ENCODE measurements at places on chromosomes 1 and 21.

- no peak for DNase-seq
These were observed 50.8 kb upstream of the SLC22A15 start for GRCh38 chr1:115925467-115925866.

DNA sequence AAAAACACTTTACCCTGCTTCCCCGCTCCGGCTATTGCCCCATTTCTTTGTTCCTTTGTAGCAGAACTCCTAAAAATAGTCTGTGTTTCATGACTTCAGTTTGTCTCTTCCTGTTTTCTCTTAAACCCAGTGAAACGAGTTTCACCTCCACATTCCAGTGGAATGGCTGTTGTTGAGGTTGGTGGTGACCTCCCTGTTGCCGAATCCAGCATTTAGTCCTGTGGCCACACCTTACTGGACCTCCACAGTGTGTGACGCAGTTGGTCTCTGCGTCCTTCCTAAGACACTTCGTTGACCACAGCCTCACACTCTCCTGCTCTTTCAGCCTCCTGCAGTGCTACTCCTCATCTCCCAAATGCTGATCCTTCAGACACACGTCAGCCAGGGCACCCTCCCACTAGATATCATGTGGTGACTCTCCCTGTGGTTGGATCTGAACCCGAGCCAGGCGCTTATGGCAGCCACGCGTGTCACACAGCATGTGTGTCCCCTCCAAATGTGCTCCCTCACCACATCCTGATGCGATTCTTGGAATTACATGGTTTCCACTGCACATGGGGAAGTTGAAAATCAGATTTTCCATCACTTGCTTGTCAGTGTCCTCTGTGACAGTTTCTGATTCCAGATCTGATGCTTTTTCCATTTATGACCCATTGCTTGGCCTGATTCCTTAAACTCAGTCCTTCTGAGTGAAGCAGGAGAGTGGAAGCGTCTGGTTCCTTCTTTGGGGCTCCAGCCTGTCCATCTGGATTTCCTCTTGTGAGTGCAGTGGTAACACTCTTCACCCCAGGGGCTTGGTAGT lies 99.1 kb upstream of the ARTN start:
- no peak for DNase-seq

DNA sequence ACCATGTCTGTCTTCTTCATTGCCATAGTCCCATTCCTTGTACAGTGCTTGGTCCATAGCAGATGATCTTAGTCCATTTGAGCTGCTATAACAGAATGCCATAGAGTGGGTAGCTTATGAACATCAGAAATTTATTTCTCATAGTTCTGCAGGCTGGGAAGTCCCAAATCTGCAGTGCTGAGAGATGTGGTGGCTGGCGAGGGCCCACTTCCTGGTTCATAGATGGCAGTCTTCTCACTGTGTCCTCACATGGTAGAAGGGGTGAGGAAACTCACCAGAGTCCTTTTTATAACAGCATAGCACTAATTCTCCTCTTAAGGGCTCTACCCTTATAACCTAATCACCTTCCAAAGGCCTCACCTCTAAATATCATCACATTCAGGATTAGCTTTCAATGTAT lies 23.1 kb upstream of the RAP1A start:
- no peak for DNase-seq

- peak; percentile 68 for DNase-seq
These were observed 60.2 kb downstream of the TOMM20 start for GRCh38 chr1:235068158-235069121.

- DNase-seq = no peak
These were observed 7.1 kb downstream of the TCP10L start for GRCh38 chr21:32578107-32578691.

DNA sequence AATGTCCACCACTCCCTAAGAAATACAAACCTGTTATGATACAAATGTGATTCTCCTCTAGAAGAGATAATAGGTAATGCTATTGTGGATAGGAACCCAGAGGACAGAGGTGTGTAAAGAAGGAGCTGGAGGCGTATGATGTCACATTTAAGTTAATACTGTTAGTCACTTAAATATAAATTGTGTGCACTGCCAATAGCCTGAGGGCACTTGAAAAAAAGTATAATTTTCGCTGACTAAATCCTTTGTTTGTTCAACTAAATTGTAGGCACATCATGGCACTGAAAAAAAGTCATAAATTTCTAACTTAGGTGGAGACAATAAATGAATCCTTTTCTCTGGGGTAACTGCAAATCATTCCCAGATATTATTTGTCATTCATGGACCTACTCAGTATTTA lies 4.4 kb downstream of the RCSD1 start:
- DNase-seq = no peak

DNA sequence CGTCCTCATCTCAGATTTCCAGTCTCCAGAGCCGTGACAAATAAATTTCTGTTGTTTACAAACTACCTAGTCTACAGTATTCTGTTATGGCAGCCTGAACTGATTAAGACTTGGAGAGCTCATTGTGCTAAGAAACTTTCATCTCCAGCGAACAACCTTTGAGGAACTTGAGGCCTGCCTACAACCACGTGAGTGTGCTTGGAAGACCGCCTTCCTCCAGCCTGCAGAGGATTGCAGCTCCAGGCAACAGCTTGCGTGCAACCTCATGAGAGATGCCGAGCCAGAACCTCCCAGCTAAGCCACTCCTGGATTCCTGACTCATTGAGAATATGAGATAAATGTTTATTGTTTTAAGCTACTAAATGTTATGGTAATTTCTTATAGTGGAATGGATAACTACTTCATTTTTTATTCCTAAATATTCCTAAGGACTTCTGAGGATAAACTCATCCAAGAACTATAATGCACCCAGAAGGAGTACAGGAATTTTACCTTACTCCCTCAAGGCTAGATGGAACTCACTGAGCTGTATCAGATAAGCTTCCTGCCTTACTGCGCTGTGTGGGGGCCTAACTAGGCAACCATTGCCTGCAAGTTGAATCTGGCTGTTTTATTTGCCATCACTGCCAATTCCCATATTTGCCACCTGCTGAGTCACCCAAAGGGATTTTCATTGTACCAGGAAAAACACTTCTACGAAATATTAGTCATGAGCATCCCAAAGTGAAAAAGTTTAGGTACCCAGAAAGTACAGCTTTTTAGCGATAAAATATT lies 17.6 kb downstream of the FAM177B start:
- peak; percentile 68 for DNase-seq

DNA sequence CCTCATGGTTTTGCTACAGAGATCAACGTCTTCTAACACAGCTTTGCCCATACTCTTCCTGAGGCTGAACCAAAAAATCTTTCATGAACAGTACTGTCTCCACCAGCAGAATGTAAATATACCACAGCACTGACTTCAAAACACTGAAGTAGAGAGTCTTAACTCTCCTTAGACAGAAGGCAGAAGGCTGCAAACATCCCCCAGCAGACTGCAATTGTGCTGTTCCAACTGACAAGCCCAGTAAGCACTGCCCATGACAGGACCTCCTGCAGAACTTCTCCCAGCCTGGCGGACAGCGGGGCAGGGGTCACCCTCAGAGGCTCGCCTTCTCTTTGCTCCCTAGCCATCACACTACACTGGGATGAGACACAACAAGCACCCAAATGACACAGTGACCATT lies 218.7 kb downstream of the RERE start:
- DNase-seq = no peak

GRCh38 chr1:225299624-225300023 lies 128.2 kb downstream of the LBR start:
- no peak for DNase-seq

DNA sequence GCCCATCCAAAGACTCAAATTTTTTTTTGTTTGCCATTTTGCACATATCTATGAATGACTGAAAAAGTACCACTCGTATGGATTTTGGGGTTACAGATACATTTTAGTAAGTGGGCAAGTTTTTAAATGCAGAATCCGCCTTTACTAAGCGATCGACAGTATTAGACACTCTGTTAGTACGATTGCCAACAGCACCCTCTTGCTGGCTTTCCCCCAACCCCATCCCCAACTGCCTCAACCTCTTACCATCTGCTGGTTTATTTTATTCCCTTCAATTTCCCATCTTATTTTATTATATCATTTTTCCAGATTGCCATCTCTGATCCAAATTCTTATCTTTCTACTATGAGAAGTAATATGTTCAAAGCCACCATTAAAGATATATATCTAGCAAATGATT lies 244.8 kb downstream of the LRRIQ3 start:
- DNase-seq = no peak

- DNase-seq = no peak
These were observed 1009.0 kb downstream of the PLA2G4A start for GRCh38 chr1:187837787-187838186.

DNA sequence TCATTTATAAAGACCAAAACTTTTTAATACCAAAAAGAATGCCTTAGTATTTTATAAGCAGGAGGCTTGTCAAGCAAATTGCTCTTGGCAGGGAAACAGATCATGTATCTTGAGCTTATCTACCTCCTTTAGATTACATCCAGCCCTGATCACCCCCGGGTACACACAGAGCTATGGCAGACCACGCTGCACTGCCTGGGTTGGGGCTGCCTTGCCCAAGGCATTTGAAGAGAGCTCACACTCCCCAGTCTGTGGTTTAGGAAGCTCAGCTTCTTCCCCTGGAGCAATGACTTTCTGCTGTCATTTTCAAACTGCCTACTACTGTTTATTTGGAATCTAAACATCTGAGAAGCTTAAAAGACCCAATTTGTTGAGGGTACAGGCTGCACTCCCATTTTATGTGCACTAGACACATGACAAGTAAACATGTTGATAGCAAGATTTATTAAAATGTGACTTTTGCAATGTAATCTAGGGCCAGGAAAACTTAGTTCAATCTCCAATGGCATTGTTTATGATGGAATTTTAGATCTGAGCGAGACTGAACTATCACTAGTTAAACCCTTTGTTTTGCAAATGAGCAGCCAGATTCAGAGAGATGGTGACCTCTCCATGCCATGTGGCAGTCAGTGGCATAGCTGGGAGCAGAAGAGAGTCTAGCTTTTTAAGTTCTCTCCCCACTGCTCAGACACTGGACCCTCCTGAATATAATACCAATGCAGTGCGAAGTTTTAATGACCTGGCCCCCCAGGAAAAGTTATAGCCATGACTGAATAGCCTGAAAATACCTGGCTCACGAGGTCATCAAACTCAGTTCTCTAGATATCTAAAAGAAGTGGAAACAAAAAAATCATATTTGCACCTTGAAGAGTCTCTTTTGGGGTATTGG lies 214.9 kb downstream of the HLX start:
- DNase-seq = no peak

- no peak for DNase-seq
These were observed 6.9 kb upstream of the SYT14 start for GRCh38 chr1:209931141-209931540.

DNA sequence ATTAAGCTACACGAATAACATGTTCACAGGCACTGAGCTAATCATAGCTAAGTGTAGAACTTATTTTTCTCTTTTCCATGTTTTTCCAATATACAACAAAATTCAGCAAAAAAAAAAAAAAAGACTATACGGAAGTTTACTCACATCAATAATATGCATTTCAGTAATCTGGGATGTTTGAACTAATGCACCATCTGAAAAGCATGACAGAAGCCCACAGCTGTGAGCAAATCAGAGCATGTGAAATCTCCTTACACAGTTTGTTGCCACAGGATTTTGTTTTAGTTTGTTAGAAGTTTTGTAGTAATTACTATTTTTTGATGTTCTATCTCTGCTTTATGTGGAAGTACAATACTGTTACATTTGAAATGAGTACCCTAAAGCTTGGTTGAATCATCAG lies 1051.7 kb downstream of the TTLL7 start:
- no peak for DNase-seq

- no peak for DNase-seq
These were observed 56.4 kb downstream of the IVNS1ABP start for GRCh38 chr1:185260611-185261010.

GRCh38 chr1:66690666-66691381 lies 61.4 kb upstream of the DYNLT5 start:
- no peak for DNase-seq

DNA sequence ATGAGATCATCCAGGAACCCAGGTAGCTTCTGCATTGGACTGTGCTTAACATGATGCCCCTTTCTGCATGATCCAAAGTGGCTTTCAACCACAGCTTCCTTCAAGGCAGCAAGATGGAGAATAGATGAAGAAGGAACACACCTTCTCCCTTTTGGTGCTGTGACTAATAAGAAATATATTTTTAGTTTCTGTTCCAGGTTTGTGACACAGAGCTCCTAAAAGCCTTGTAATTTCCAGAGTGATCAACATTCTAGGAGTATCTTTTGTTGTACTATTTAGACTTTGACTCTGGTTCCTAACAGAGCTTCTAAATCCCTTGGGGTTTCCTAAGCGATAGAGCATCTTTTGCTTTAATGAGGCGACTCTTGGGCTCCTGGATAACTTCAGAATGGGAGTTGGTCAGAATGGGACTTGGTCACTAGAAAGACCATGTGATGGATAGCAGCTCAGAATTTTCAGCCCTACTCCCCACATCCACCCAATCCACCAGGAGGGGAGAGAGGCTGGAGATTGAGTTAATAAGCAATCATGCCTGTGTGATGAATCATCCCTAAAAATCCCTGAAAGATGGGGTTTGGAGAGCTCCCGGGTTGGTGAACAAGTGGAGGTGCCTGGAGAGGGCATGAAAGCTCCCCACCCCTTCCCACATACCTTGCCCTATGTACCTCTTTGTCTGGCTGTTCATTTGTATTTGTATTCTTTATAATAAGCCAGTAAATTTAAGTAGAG lies 134.8 kb downstream of the FGGY start:
- no peak for DNase-seq

- no peak for DNase-seq
These were observed 7.7 kb upstream of the FAM167B start for GRCh38 chr1:32239337-32239736.

- no peak for DNase-seq
These were observed 3.1 kb upstream of the LMOD1 start for GRCh38 chr1:201949491-201949890.

GRCh38 chr1:94925004-94925403 lies 1.9 kb downstream of the CNN3 start:
- DNase-seq = no peak

DNA sequence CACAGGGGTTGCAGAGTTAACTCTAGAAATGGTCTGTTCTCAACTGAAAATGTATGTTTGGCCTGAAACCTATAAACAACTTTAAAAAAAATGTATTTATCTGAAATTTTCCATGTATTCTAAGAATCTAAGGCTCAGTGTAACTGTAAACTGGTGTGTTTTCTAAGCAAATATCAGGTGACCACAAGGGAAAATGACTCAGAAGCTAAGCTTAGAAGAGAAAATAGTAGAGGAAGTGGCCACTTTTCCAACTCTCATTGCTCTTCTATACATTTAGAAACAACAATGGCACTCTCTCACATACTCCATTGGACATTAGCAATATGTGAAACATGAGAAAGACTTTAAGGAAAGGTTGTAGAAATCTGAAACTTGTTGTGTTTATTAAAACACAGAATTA lies 7.5 kb downstream of the TNFSF18 start:
- no peak for DNase-seq

Measured in right cardiac atrium (tissue), 5 donors.